ENCODE measurements at places on chromosomes 5 and 9. TPM values are rescaled to one million over a fixed set of nuclear protein-coding genes. Genes with fewer than 3 reads are reported as not detected.

SEMA4D gene
- total RNA-seq = 31.5 TPM

DNA sequence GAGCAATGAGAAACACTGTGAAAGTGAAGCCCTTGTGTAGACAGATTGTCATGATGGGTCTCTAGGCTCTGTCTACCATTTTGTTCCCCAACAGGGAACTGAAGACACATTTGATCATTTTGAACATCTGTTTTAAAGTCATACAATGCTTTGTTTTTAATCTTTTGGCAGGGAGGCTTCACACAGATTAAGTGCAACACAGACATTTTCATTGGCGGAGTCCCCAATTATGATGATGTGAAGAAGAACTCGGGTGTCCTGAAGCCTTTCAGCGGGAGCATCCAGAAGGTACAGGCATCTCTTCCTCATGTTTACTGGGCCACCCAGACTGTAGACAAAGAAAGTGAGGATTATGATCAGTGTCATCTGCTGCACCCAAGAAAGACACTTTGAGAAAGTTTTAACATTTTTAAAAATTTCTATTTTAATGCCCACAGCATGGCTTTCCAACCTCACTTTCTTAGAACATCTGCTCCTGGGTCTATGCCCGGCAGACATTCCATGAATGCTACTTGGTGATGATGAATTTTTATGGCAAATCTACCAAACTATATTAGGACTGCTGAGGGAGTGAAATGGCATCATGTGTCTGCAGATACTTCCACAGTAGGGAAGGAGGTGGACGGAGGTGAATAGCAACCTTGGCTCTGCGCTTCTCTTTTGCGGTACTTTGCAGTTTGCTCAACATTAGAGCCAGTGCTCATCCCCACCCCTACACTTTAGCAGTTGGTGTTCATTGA, 121.3 kb downstream of the LIFR start:
- no peak for DNase-seq

PCDHB15 gene
- 0.27 TPM for total RNA-seq

ACTL7B gene
- not detected for total RNA-seq

SELENOP gene
- total RNA-seq = 1,529 TPM

GRCh38 chr5:181173027-181173419, 25.6 kb downstream of the OR2V2 start:
- no peak for DNase-seq

- DNase-seq = no peak
These were observed 185.2 kb upstream of the KLF4 start for GRCh38 chr9:107674721-107675277.

DNA sequence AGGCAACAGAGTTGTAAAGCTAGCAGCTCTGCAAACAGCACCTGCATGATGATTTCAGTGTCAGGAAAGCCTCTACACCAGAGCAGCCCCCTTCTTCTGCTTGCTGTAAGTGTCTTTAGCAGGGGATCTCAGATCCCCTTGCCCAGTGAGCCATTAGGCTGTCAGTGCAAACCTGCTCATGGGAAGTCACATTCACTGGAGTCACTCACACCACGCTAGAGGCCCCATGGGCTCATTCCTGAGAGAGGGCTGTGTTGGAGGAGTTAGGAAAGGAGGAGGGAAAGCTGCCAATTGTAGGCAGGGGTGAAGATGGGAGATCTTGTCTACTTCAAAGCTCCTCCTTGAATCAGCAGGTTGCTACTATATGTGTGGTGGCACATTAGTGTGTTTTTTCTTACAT, 275.2 kb downstream of the SMARCA2 start:
- DNase-seq = no peak

DNA sequence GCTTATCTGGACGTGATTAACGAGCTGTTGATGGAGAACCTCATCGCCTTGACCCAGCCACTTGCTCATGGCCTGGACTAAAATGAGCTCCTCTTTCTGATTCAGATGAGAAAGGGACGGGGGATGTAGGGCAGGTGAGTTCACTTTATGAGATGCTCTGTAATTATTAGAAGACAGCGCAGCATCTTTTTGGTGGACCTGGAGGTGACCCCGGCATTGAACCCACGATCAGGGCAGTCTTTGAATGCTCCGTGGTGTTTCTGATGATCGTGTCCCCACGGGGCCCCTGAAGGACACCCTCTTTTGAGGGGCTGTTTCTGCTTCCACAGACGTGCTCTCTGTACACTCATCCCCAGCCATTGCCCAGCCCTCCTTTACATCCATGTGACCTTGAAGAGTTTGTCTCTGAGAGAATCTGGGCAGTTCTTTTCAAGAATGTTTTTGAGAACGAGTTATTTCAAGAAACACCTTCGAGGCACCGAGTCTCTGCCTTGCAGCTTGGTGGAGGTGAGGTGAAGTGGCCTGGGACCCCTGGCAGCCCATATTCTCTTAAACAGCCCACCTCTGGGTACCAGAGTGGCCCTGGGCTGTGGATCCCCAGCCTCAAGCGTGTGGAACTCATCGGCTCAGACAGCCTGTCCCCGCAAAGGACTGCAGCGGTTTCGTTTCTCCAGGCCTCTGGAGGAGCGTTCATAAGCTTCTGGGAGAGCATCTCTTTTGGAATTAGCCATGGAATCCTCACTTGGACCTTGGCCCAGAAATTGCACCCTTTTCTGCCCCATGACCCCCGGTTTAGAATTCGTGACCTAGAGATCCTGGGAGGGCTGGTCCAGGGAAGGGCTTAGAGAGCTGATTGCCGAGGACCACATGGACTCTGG, 50.3 kb downstream of the COL5A1 start:
- DNase-seq = no peak

DNA sequence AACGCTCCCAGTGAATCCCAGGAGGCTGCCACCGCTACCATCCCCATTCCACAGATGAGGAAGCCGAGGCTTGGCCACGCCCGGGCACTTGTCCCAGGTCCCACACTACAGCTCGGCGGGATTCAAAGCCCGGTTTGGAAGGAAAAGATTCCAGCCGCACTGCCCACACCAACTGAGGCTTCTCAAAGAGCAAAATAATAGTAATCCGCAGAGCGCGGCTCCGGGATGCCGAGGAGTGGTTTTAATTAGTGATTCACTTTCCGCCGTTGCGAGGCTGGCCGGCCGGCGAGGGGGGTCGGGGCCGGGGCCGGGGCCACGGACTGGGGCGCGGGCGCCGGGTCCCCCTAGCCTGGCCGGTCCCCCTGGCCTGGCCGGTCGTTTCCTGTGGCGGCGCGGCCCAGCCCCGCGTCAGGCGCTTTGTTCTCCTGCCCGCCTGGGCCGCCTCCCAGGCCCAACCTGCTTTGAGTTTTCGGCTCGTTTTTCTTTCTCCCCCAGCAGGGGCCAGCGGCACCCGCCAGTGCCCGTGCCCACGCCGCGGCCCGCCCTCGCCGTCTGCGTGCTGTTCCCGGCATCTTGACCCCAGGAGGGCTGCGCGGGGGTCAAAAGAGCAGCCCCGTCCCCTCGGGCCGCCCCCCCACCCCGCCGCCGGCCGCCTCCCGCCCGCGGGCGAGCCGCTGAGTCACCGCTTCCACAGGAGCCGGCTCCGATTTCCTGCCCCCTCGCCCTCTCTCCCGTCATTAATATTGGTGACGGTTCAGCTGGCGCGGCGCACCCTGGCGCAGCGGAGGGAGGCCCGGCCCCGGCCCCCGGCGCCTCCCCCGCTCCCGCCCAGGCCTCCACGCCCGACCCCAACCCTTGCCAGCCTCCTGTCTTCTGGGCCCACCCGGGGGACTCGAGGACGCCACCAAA, 31.2 kb downstream of the FGF18 start:
- DNase-seq = peak; percentile 63

DNA sequence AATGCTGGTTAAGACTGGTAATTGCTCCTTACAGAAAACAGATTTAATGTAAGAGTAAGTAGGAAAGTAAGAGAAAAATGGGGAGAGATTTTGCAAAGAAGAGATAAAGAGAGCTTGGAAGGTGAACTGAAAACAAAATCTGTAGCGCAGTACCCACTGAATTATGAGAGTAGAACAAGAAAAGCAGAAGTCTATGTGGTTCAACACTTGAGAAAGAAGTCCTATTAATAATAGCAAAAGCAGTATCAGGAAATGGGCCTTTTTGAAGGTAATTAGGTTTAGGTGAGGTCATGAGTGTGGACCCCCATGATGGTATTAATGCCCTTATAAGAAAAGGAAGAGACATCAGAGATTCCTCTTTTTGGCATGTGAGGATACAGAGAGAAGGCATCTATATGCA, 460.6 kb downstream of the CETN3 start:
- no peak for DNase-seq

RASA1 gene
- total RNA-seq = 20.9 TPM

- no peak for DNase-seq
These were observed 85.8 kb downstream of the SNX18 start for GRCh38 chr5:54603372-54603771.

FOXI1 gene
- total RNA-seq = not detected

- DNase-seq = no peak
These were observed 113.7 kb downstream of the KLHL3 start for GRCh38 chr5:137621861-137622823.

- DNase-seq = no peak
These were observed 151.8 kb downstream of the ENTREP1 start for GRCh38 chr9:69476797-69477196.

- no peak for DNase-seq
These were observed 15.9 kb downstream of the HSPB3 start for GRCh38 chr5:54471398-54471797.

DNA sequence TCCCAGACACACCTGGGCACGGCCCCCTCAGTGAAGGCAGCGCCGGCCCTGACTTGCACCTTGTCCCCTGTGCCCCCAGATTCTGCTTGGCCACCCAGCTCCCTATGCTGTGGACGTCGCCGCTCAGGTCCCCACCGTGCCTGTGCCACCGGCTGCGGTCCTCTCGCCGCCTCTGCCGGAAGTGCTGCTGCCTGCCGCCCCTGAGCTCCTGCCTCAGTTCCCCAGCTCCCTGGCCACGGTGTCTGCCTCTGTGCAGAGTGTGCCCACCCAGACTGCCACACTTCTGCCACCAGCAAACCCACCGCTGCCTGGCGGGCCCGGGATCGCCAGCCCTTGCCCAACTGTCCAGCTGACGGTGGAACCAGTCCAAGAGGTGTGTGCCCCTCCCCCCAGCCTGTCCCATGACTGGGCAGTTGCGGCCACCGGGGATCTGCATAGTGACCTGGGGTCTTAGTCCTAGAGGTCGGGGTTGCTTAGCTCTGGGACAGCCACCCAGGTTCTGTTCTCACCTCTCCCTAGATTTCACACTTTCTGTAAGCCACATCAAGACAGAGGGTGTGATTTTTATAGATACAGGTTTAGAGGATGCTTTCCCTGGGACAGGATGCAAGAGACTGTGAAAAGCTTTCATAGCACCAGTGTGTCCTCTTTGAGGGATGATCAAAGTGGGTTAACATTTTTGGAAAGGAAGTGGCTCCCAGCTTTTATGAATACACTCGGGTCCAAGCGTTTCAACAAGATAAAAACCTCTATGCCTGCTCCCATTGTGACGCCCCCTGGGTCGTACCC, 78.0 kb downstream of the WNK2 start:
- DNase-seq = peak; percentile 40

GRCh38 chr5:56514245-56514644, 281.1 kb upstream of the ANKRD55 start:
- DNase-seq = no peak

GRCh38 chr5:1795931-1796330, 3.7 kb downstream of the MRPL36 start:
- no peak for DNase-seq

SPAG8 gene
- not detected for total RNA-seq

SHOC1 gene
- total RNA-seq = not detected

DNA sequence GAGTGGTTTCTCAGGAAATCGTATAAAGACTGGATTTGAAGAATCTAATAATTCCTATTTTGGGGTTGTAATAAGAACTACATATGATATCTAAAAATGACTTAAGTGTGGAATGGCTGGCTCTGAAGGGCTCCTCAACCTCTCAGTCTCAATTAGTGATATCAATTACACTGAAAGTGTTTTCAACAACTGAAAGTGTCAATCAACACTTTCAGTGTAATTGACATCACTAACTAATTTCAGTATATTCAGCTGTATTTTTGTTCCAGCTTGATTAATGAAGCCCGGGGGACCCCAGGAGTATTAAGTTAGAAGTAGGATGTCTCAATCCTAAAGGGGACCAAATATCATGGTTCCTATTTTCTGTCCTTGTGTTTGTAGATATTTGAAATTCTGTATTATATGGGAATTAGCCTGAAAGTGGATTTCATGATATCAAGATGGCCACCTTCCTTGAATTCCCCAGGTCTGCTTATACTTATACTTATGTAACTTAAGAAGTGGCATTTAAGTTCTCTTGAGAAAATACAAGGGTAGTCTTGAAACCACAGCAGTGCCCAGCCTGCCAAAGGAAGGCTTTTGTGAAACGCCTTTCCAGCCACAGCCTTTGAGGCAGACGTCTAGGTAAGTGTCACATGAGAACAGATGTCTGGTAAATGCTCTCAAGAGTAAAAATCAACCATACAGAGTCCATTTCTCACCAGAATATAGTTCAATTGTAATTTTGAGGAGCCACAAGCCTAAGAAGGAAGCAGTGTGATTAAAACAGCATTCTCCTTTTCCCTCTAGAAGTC, 4.6 kb downstream of the BASP1 start:
- no peak for DNase-seq

SERF1A gene
- 9.5 TPM for total RNA-seq

DNA sequence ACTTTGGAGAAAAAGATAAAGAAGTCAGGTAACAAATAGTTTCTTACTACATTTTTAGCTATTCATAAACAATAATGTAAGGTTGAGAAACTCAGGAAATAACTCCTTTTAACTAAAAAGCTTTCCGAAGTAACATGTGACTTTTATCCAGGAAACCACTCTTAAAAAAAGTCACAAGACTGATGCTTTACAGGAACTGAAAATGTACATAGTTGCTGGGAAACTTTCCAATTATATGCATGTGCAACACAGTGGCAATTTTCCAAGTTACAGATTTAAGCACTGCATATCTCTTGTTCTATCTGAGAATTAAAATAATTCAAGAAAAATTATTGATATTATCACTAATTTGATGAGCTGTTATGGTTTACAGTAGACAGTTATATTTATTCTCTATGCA, 105.2 kb downstream of the CDH10 start:
- no peak for DNase-seq

- no peak for DNase-seq
These were observed 644.4 kb downstream of the PDE4D start for GRCh38 chr5:59249160-59249559.

DNA sequence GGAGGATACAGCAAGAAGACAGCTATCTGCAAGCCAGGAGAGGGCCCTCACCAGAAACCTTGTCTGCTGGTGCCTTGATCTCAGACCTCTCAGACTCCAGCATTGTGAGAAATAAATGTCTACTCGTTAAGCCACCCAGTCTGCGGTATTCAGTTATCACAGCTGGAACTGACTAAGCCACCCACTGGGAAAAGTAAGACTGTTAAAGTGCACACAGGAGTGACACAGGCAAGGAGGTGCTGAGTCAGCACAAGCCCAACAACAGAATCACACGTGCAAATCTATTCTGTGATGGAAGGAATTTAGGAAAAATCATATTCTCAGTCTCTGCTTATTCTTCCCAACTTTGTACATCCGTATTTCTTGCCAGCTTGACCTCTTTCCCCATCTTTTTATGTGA, 200.0 kb downstream of the NR2F1-AS1 start:
- no peak for DNase-seq

Data from Peyer's patch (tissue), 4 donors.